ENCODE measurements at places on chromosomes 5 and 9. TPM values are rescaled to one million over a fixed set of nuclear protein-coding genes. Genes with fewer than 3 reads are reported as not detected.

C7 gene
- polyA plus RNA-seq: 202 TPM

- DNase-seq: no peak
These were observed 31.3 kb downstream of the SPRY4 start for GRCh38 chr5:142293486-142293885.

DNA sequence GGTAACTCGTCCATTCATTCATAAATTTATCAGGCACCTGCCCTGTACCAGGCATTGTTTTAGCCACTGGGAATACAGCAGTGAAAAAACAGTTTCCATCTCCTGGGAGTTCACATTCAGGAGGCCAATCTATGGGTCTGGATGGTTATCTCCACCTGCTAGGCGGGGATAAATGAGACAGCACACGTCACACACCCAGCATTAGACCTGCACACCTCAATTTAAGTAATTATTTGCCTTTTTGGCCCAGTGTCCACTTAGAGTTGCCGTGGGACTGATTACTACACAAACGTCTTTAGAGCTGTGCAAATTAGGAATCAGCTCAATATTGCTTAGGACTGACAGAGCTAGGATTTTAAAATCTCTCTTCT, 46.1 kb downstream of the STK10 start:
- DNase-seq: no peak

DNA sequence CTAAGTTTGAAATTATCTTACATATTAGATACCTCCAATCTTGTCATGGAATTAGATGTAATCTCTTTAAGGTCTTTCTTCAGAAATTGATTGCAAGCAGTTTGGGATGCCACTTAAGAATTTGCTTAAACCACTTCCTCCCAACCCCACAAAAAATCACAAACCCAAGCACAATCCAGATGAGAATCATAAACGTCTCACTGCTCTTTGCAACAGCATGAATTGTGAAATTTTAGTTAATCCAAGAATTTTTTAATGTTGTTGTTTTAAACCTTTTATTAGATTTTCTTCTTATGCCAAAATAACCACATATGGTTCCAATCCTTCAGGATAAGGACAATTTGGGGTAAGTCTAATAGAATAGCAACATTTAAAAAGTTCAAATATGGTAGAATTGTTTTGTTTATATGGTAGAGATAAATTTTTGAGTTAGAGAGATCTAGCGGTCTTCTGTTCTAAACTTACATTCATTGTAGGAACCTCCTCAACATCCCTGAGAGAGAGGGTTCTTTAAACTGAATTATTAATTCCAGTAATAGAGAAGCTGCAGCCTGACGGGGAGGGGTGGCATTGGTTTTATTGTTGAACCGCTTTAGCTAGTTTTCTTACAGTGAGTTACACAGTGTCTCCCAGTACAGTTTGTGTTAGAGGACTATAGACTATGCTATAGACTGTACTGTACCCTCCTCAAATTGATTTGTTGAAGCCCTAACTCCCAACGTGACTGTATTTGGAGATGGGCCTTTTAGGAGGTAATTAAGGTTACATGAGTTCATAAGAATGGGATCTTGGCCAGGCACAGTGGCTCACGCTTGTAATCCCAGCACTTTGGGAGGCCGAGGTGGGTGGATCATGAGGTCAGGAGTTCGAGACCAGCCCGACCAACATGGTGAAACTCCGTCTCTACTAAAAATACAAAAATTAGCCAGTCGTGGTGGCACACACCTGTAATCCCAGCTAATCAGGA, 24.8 kb upstream of the IL6ST start:
- DNase-seq: no peak

- DNase-seq: no peak
These were observed 138.6 kb upstream of the TSLP start for GRCh38 chr5:110932755-110933488.

DNA sequence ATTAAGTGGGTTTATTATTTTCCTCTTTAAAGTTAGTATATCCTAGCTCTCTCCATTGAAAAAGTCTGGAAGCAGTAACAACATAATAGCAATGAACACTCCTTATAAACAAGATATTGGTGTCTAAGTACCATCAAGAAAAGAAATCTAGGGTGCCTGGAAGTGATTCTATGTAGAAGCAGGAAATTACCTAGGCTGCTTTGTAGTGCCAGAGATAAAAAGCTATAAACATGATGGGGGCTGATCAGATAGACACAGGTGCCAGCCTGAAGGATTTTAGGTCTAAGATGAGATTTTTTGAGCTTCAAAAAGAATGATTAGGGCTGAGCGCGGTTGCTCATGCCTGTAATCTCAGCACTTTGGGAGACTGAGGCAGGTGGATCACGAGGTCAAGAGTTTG, 1179.3 kb upstream of the CDH9 start:
- DNase-seq: no peak

DNA sequence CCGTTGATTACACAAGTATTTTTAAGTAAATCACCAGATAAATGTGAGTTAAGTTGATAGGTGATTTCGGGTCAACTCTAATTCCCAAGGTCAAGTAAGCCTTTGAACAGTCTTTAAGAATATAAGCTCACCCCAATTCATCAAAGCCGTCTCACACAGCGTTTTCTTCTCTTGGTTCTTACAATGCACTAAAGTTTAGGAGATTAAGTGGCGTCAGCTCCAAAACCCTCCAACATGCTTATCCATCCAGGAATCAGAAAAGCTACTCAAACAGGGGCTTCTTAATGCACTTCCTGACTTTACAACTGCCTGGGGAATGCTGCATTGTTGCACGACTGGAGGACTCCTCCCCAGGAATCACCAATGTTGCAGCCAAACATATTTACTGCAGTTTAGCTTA, 206.2 kb upstream of the EFNA5 start:
- DNase-seq: no peak

Data from right renal pelvis (tissue), 4 donors.